ENCODE measurements at places on chromosomes 6 and 20.

GRCh38 chr6:56497691-56498090, 145.0 kb downstream of the DST start:
- no peak overlapping the region for H3K27ac ChIP-seq
- H3K4me3 ChIP-seq = no peak overlapping the region
- H3K36me3 ChIP-seq = no peaks in the 10 kb centered on the region
- DNase-seq = no peak

GRCh38 chr6:149078211-149078782, 239.2 kb upstream of the TAB2 start:
- no peaks in the 10 kb centered on the region for H3K36me3 ChIP-seq
- peaks cover 21% of the 10 kb centered on the region for H3K4me1 ChIP-seq
- no peak for DNase-seq
- H3K27ac ChIP-seq = no peak overlapping the region
- peaks cover 4% of the 10 kb centered on the region for H3K27me3 ChIP-seq

DNA sequence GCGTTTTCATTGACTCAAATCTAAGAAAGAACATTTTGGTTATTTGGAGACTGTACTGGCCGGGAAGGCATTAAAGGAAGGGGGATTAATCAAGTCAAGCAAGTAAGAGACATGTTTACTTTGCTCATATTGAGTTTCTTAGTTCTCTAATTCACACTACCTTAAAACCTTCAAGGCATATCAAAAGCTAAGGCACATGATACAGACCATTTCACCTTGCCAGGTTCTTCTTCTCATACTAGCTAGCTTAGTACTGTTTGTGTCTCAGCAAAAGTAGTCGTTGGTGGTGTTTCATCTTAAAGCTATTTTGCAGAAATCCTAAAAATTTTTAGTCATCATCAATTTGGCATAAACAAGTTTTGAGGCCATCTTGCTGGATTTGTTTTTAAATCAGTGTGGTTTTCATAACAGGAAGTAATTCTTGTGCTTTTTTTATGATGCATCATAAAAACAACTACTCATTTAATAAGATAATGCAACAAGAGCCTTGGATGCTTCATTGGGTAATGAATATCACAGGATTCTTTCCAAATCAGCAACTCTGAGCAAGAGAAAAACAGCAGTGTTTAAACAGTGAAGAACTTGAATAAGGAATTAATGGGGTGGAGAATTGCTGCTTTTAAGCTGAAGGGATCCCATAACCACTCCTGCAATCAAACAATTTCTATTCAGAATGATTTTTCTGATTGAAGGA, 425.3 kb downstream of the EPM2A start:
- H3K27me3 ChIP-seq = no peaks in the 10 kb centered on the region
- no peaks in the 10 kb centered on the region for H3K4me1 ChIP-seq
- no peak for DNase-seq

DNA sequence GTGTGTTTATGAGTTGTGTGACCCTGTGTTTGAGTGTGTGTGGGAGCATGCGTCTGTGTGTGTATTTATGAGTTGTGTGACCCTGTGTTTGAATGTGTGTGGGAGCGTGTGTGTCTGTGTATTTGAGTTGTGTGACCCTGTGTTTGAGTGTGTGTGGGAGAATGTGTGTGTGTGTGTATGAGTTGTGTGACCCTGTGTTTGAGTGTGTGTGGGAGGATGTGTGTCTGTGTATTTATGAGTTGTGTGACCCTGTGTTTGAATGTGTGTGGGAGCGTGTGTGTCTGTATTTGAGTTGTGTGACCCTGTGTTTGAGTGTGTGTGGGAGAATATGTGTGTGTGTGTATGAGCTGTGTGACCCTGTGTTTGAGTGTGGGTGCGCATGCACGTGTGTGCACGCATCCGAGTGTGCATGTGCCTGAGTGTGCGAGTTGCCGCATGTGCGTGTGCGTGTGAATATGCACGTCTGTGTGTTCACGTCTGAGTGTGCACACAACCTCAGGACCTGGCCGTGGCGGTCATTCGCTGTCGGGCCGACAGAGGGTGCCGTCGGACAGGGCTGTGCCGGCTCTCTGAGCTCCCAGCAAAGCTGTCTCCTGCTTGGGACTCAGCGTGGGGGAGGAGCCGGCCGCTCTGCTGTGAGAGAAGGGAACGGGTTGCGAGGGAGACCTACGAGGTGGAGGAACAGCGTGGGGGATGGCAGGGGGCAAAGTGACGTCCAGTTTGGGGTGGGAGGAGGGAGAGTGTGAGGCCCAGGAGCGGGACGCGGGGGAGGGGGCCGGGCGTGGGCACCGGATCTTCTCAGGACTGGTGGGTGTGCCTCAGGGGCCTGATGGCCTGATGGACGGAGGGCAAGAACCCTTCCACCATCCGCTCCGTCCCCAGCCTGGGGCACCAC, 19.7 kb downstream of the SLC17A9 start:
- H3K27me3 ChIP-seq = peaks cover 28% of the 10 kb centered on the region
- H3K36me3 ChIP-seq = no peaks in the 10 kb centered on the region
- peaks cover 14% of the 10 kb centered on the region for H3K4me1 ChIP-seq

GRCh38 chr6:40545954-40546353, 41.2 kb downstream of the LRFN2 start:
- H3K4me3 ChIP-seq = no peak overlapping the region
- DNase-seq = no peak
- H3K27ac ChIP-seq = no peak overlapping the region
- H3K36me3 ChIP-seq = no peaks in the 10 kb centered on the region
- no peaks in the 10 kb centered on the region for H3K4me1 ChIP-seq

DNA sequence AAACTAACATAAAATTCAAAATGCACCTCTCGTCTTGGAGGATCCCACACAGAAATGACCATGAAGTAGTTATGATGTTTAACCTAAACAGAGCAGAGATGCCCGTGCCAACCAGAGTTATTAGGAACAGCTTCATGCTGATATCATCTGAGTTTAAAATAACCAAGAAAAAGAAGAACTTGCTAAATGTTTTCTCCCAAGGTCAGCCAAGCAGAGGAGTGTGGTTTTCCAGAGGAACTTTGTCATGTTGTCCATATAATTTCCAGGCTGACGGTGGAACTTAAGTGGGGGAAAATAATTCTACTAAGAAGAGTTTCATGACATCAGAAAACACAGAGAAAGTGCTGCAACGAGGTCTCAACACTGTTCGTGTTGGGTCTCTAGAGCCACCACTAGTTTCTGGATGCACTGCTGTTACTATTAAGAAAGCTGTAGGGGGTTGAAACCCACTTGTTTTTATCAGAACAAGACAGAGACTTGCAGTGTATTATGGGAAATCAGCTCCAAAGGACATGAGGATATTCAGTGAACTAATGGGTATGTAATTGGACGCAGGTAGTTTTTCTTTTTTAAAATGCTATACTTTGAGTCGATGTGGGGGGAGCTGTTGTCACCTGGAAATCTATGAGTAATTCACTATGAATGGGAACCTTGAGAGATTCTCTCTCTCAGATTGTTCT, 5.2 kb downstream of the AGPAT4 start:
- H3K36me3 ChIP-seq = no peaks in the 10 kb centered on the region
- no peak overlapping the region for H3K27ac ChIP-seq

DNA sequence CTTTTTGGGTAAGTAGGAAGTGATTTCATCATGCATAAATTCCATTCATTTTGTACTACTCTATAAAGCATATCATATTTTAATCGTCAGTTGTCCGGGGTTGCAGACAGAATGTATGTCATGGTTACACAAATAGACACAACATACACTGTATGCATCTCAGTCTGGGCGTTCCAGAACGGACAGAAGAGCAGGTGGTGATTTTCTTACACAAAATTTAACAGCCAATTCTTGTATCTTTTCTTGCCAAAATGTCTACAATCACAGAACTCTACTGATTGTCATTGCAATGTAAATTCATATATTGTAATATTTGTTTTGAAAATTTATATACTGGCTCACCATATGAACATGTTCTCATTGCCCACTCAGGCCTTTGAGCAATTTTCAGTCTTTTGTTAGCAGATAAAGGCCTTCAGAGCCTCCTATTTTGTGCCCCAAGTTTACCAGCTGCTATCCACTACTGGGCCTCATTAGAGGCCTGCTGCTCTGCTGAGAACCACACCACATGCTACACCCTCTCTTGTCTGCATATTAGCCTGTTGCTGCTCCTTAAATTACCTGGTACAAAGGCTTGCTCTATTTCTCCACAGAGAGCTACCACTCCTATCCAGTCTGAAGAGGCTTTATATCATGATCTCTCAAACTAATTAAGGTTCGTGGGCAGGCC, 61.5 kb downstream of the PRDM13 start:
- H3K4me1 ChIP-seq = no peaks in the 10 kb centered on the region
- DNase-seq = no peak
- no peaks in the 10 kb centered on the region for H3K27me3 ChIP-seq
- no peak overlapping the region for H3K27ac ChIP-seq
- no peaks in the 10 kb centered on the region for H3K36me3 ChIP-seq

GRCh38 chr6:161522276-161522675, 248.4 kb upstream of the AGPAT4 start:
- H3K4me3 ChIP-seq = no peak overlapping the region
- no peak overlapping the region for H3K27ac ChIP-seq
- no peaks in the 10 kb centered on the region for H3K27me3 ChIP-seq
- DNase-seq = no peak

- peak; percentile 19 for DNase-seq
- H3K4me3 ChIP-seq = no peak overlapping the region
- no peak overlapping the region for H3K27ac ChIP-seq
- H3K27me3 ChIP-seq = no peaks in the 10 kb centered on the region
- H3K36me3 ChIP-seq = no peaks in the 10 kb centered on the region
Measured at GRCh38 chr20:38094373-38094891, 60.9 kb downstream of the RPRD1B start.

GRCh38 chr6:134119486-134119885, 67.1 kb upstream of the SLC2A12 start:
- no peak overlapping the region for H3K27ac ChIP-seq
- H3K4me1 ChIP-seq = no peaks in the 10 kb centered on the region
- DNase-seq = no peak
- no peaks in the 10 kb centered on the region for H3K27me3 ChIP-seq

DNA sequence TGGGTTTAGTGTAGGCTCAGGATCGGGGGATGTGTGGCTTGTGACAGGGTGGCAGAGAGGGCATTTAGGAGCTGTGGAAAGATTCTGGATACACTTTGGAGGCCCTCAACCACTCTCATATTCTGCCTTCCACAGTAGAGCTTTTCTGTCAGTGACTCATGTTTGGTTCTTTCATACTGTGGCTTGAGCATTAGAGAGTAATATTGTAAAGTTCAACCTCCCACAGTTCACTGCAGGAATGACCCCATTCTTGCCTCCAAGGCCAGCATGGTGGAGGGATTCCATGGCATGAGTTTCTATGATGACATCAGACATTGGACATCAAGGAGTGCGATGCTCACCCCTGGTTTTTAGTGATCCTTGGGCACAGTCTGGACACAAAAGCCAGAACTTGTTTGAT, 50.9 kb downstream of the DTD1 start:
- H3K36me3 ChIP-seq = peaks cover 5% of the 10 kb centered on the region
- DNase-seq = no peak
- H3K27ac ChIP-seq = no peak overlapping the region
- no peaks in the 10 kb centered on the region for H3K4me1 ChIP-seq

GRCh38 chr20:11315525-11315924, 602.2 kb upstream of the BTBD3 start:
- no peaks in the 10 kb centered on the region for H3K36me3 ChIP-seq
- H3K27ac ChIP-seq = no peak overlapping the region
- H3K27me3 ChIP-seq = no peaks in the 10 kb centered on the region
- no peaks in the 10 kb centered on the region for H3K4me1 ChIP-seq

DNA sequence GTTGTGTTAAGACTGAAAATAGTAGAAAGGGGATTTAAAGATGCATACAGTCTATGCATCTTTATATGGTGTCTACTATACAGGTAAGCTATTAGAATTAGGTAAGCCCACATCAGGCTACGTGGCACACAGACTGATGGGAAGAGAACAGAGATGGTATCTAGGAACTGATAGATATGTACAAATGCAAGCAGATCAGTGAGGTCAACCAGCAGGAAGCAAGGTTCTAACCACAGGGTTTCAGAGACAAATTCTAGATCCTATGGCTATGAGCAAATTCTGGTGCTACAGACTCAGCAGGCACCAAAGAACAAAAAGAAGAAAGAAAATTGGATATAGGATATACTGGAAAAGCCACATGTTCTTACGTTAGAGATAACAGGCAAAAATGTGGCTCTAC, 110.6 kb downstream of the TRDN start:
- no peak for DNase-seq
- no peaks in the 10 kb centered on the region for H3K36me3 ChIP-seq
- no peaks in the 10 kb centered on the region for H3K27me3 ChIP-seq
- H3K4me1 ChIP-seq = no peaks in the 10 kb centered on the region
- no peak overlapping the region for H3K27ac ChIP-seq

DNA sequence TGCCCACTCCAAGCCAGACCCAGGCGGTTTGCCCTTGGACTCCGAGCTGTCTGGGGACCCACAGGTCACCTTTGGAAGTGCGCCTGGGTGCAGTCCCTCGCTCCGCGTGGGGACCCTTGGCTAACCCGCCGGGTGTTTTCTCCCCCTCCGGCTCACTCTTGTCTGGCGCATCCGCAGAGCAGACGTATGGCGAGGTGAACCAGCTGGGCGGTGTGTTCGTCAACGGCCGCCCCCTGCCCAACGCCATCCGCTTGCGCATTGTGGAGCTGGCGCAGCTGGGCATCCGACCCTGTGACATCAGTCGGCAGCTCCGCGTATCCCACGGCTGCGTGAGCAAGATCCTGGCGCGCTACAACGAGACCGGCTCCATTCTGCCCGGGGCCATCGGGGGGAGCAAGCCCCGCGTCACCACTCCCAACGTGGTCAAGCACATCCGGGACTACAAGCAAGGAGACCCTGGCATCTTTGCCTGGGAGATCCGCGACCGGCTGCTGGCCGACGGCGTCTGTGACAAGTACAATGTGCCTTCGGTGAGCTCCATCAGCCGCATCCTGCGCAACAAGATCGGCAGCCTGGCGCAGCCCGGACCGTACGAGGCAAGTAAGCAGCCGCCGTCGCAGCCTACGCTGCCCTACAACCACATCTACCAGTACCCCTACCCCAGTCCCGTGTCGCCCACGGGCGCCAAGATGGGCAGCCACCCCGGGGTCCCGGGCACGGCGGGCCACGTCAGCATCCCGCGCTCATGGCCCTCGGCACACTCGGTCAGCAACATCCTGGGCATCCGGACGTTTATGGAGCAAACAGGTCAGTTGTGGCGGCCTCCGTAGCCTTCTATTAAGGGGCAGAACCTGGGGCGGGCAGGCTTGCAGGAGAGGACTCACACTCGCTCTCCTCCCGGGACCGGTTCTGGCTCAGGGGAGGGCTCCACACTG, 1.1 kb downstream of the PAX1 start:
- no peak overlapping the region for H3K4me3 ChIP-seq
- no peak for DNase-seq
- H3K36me3 ChIP-seq = no peaks in the 10 kb centered on the region

DNA sequence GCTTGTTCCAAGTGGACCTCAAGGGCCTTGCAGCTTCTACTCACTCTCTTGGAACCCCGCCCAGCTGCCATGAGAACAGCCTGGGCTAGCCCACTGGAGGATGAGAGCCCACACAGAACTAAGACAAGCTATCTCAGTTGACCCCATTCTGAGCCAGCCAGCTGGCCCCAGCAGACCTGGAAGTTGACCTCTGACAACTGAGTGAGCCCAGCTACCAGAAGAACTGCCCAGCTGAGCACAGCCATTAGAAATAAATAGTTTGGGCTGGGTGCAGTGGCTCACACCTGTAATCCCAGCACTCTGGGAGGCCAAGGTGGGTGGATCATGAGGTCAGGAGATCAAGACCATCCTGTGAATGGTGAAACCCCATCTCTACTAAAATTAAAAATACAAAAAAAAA, 37.1 kb downstream of the SNX5 start:
- H3K27ac ChIP-seq = no peak overlapping the region
- no peaks in the 10 kb centered on the region for H3K27me3 ChIP-seq
- H3K36me3 ChIP-seq = no peaks in the 10 kb centered on the region
- DNase-seq = no peak
- no peak overlapping the region for H3K4me3 ChIP-seq

- H3K4me3 ChIP-seq = no peak overlapping the region
- H3K36me3 ChIP-seq = no peaks in the 10 kb centered on the region
- H3K27ac ChIP-seq = no peak overlapping the region
Measured at GRCh38 chr6:119395192-119395591, 45.6 kb upstream of the MAN1A1 start.
